Thyroid gland (tissue), 4 donors: ENCODE measurements at places on chromosomes 7 and 10. TPM values are rescaled to one million over a fixed set of nuclear protein-coding genes. Genes with fewer than 3 reads are reported as not detected.

Gene LEP
- not detected for total RNA-seq

Gene STOX1
- 8.9 TPM for total RNA-seq

DNA sequence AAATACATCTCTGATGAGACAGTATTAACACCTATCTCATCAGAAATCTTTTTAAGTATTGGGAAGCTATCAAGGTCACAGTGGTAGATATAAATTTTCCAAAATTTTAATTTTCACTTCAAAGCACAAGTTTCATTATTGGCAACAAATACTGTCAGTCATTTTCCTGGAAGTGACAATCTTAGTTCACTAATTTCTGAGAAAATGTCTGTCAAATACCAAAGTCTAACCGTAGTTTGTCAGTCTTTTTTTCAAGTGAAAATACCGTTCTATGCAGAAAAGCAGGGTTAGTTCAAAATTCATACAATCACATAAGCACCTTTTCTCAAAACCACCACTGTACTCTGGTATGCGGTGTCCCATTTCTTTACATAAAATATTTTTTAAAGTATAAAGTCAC lies 40.4 kb downstream of the CACUL1 start:
- H3K27me3 ChIP-seq: no peaks in the 10 kb centered on the region
- H3K4me1 ChIP-seq: peaks cover 4% of the 10 kb centered on the region
- H3K36me3 ChIP-seq: no peaks in the 10 kb centered on the region
- DNase-seq: no peak

Gene HOXA10
- total RNA-seq: not detected

Gene AKR1C1
- 132 TPM for total RNA-seq

Gene ZNF282
- total RNA-seq: 18.5 TPM

- no peaks in the 10 kb centered on the region for H3K27me3 ChIP-seq
- H3K27ac ChIP-seq: peak overlapping the region; percentile 98
- peaks cover 72% of the 10 kb centered on the region for H3K4me1 ChIP-seq
- peaks cover 36% of the 10 kb centered on the region for H3K36me3 ChIP-seq
Measured at GRCh38 chr10:75226656-75227055, 9.1 kb downstream of the COMTD1 start.

- peaks cover 53% of the 10 kb centered on the region for H3K4me1 ChIP-seq
- DNase-seq: no peak
- H3K4me3 ChIP-seq: no peak overlapping the region
- H3K36me3 ChIP-seq: no peaks in the 10 kb centered on the region
- no peaks in the 10 kb centered on the region for H3K27me3 ChIP-seq
Measured at GRCh38 chr7:105985672-105986215, 22.7 kb downstream of the CDHR3 start.

GRCh38 chr10:50635286-50635685 lies 11.5 kb upstream of the SGMS1 start:
- no peaks in the 10 kb centered on the region for H3K27me3 ChIP-seq
- no peak overlapping the region for H3K27ac ChIP-seq
- no peaks in the 10 kb centered on the region for H3K36me3 ChIP-seq
- H3K4me3 ChIP-seq: no peak overlapping the region

- no peak overlapping the region for H3K4me3 ChIP-seq
- H3K4me1 ChIP-seq: no peaks in the 10 kb centered on the region
- no peak for DNase-seq
Measured at GRCh38 chr10:34520084-34520483, 295.0 kb downstream of the PARD3 start.

DNA sequence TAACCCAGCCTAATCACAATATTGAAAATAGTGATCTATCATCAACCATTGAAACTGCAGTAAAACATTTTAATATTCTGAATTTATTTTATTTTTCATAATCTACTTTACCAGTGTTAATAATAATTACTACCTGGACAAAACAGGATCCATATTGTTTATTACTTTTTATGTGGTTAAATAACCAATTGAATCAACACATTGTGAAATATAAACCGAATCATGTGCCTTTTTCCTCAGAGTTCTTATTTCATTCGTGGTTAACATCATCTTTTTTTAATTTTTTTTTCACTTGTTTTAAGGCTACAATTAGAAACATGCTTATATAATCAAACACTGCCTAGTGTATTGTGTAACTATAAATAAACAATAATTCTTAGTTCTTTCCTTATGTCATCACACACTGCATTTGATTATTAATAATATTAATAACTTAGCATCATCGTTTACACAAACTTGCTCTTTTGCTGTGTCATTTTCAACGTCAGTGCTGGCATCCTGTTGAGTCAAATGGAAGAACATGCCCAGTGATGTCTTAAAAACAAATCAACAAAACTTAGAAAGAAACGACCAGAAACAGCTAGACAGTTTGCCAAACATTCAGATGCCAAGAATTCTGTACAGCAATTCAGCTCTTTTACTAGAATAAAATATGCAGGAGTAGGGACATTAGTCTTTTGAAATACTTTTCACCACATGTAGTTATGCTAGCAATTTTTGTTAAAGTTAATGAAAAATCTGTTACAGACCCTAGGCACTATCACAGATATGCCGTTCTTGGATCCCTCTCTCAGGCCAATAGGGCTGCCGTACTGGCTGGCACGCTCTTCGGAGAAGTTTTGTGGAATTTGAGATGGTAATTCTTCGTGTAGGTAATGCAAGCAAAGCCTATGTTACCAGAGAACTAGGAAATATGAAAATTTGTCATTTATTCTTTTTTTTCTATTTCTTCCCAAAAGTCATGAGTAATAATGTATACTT lies 330.4 kb upstream of the SEMA3A start:
- no peak for DNase-seq
- H3K36me3 ChIP-seq: no peaks in the 10 kb centered on the region
- no peak overlapping the region for H3K4me3 ChIP-seq
- H3K27me3 ChIP-seq: no peaks in the 10 kb centered on the region

Gene CFAP58
- total RNA-seq: 1.3 TPM

GRCh38 chr10:110162741-110163145 lies 44.7 kb upstream of the MXI1 start:
- DNase-seq: no peak
- H3K27me3 ChIP-seq: no peaks in the 10 kb centered on the region
- no peaks in the 10 kb centered on the region for H3K4me1 ChIP-seq
- H3K27ac ChIP-seq: no peak overlapping the region
- no peak overlapping the region for H3K4me3 ChIP-seq

Gene AP1S1
- 29.0 TPM for total RNA-seq

Gene ACBD7
- 1.3 TPM for total RNA-seq

DNA sequence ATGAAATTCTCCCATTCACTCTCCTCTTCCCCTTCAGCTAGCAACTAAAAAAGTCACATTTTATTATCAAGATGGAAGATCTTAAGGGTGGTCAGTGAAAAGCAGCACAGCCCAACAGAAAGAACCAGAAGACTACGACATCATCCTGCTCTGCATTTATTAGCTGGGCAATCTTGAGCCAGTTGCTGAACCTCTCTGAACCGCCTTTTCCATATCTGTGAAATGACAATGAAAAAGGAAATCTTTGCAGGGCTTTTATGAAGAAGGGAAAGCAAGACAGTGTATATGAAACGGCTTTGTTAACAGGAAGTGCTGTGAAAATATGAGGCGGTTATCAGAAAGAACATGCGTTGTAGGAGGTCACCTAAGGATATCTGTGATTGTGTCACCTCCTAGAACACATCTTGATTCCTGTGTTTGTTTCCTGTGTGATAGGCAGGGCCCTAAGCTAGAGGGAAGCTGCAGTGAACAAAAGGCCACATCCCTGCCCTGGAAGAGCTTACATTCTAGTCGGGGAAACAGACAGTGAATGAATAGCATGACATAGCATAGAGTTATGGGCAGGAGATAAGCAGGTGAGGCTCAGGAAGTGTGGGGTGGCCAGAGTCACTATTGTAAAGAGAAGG lies 36.0 kb upstream of the KCNMA1 start:
- H3K4me3 ChIP-seq: no peak overlapping the region
- no peaks in the 10 kb centered on the region for H3K4me1 ChIP-seq
- no peak for DNase-seq
- no peaks in the 10 kb centered on the region for H3K27me3 ChIP-seq

Gene ELN
- 29.0 TPM for total RNA-seq

- no peak overlapping the region for H3K4me3 ChIP-seq
- H3K4me1 ChIP-seq: no peaks in the 10 kb centered on the region
- DNase-seq: no peak
- no peak overlapping the region for H3K27ac ChIP-seq
- H3K27me3 ChIP-seq: no peaks in the 10 kb centered on the region
Measured at GRCh38 chr7:33072471-33072870, 9.9 kb upstream of the NT5C3A start.

Gene ASCC1
- 30.3 TPM for total RNA-seq

Gene OR2A1
- total RNA-seq: not detected

DNA sequence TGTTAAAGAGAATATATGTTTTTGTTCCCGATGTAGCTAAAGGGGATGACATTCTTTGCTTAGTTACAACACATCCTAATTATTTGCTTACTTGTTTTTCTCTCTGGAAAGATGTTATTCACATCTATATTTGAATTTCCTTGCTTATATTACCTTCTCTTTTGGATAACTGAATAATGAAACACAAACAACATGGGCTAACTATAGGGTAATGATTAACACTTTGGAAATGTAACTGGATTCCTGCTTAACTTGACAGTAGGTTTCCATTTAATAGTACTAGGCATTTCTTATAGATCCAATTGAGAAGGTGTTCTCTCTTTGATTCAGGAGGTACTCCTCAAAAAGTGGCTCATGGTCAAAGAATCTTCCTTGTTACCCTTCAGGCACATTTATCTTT lies 141.1 kb downstream of the CCSER2 start:
- H3K4me1 ChIP-seq: peaks cover 22% of the 10 kb centered on the region
- no peak for DNase-seq
- no peak overlapping the region for H3K27ac ChIP-seq
- H3K27me3 ChIP-seq: no peaks in the 10 kb centered on the region
- H3K36me3 ChIP-seq: no peaks in the 10 kb centered on the region

GRCh38 chr7:23918856-23919255 lies 208.8 kb downstream of the STK31 start:
- no peaks in the 10 kb centered on the region for H3K27me3 ChIP-seq
- H3K4me1 ChIP-seq: no peaks in the 10 kb centered on the region
- H3K27ac ChIP-seq: no peak overlapping the region
- no peak for DNase-seq

GRCh38 chr10:70494966-70495365 lies 16.4 kb downstream of the PALD1 start:
- no peak for DNase-seq

GRCh38 chr7:20784388-20785156 lies 2.1 kb downstream of the SP8 start:
- no peak for DNase-seq
- no peak overlapping the region for H3K4me3 ChIP-seq
- no peak overlapping the region for H3K27ac ChIP-seq
- peaks cover 75% of the 10 kb centered on the region for H3K27me3 ChIP-seq
- H3K36me3 ChIP-seq: no peaks in the 10 kb centered on the region

Gene MUC12
- not detected for total RNA-seq

GRCh38 chr10:25157650-25158049 lies 17.2 kb upstream of the GPR158 start:
- H3K4me3 ChIP-seq: no peak overlapping the region
- no peak overlapping the region for H3K27ac ChIP-seq
- no peak for DNase-seq
- no peaks in the 10 kb centered on the region for H3K27me3 ChIP-seq
- no peaks in the 10 kb centered on the region for H3K36me3 ChIP-seq

Gene OPN1SW
- total RNA-seq: not detected

Gene OR2A42
- total RNA-seq: 0.49 TPM

Gene FOXP2
- total RNA-seq: 46.5 TPM

Gene ZNF425
- 12.8 TPM for total RNA-seq

DNA sequence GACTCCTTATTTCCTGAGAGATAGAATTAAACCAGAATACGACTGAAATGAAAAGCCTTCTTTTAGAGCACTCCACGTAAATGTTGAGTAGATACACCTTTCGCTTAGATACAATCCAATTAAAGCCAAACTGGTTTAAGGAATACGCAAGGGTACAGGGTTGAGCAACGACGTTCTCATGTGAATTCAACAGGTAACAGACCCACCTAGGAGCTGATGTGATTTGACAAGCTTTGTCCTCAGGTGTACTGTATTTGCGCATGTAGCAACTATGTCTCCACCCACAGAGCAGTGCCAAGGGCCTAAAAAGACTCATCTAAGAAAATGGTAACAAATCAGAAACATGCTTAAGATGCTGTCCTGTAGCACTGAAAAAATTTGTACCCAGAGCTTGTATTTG lies 139.6 kb downstream of the GATA3 start:
- no peaks in the 10 kb centered on the region for H3K36me3 ChIP-seq
- no peaks in the 10 kb centered on the region for H3K27me3 ChIP-seq
- H3K4me3 ChIP-seq: no peak overlapping the region
- no peak overlapping the region for H3K27ac ChIP-seq

Gene ZNF488
- 0.40 TPM for total RNA-seq

GRCh38 chr7:36391436-36392198 lies 2.0 kb downstream of the ANLN start:
- H3K36me3 ChIP-seq: no peaks in the 10 kb centered on the region
- DNase-seq: no peak
- no peak overlapping the region for H3K27ac ChIP-seq
- peaks cover 7% of the 10 kb centered on the region for H3K4me1 ChIP-seq
- H3K27me3 ChIP-seq: no peaks in the 10 kb centered on the region

Gene EEPD1
- 8.1 TPM for total RNA-seq

DNA sequence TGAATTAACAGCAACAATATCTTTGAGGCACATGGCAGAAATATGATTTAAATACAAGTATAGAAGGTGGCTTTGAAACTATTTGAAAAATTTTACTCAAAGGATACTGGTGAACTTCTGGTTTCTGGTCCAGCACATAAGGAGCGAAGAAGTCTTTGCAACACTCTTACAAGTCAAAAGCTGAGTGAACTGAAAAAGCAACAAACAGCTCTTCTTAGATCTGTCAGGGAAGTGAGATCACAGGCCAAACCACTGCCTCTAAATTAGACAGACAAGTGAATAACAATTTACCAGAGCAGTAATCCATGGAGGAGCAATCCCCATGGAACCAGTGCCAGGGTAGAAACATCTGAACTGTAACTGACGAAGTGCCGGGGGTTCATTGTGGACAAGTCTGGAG lies 9.6 kb upstream of the VWC2 start:
- no peak overlapping the region for H3K4me3 ChIP-seq
- no peaks in the 10 kb centered on the region for H3K4me1 ChIP-seq
- no peaks in the 10 kb centered on the region for H3K36me3 ChIP-seq
- no peak overlapping the region for H3K27ac ChIP-seq
